GM20000 (cell line): ENCODE measurements at places on chromosomes 11 and 22.

DNA sequence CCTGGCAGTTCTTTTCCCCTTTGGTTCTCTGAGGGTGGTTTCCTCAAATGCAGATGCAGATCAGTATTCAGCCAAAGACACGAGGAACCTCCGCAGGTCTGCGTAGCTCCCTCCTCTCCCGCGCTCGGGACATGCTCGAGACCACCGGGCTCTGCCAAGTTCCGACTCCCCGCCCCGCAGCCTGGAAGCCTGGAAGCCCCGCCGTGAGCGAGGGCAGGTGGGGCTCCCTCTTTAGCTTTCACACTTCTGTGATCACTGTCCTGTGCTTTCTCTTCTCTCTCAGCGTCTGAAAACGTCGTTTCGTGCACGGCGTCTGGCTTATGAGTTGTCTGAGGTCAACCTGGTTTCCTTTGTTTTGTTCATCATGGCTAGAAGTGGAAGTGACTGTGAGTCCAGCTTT is 26.6 kb downstream of the ZBED4 start:
- DNase-seq: peak; percentile 66

- no peak for DNase-seq
These were observed 40.8 kb downstream of the DCDC1 start for GRCh38 chr11:31328697-31329096.

- DNase-seq: no peak
These were observed 17.6 kb upstream of the PRSS23 start for GRCh38 chr11:86782742-86783141.

- DNase-seq: no peak
These were observed 1.4 kb downstream of the CRY2 start for GRCh38 chr11:45848654-45849081.

GRCh38 chr11:44840085-44840478 is 110.6 kb downstream of the TP53I11 start:
- no peak for DNase-seq

DNA sequence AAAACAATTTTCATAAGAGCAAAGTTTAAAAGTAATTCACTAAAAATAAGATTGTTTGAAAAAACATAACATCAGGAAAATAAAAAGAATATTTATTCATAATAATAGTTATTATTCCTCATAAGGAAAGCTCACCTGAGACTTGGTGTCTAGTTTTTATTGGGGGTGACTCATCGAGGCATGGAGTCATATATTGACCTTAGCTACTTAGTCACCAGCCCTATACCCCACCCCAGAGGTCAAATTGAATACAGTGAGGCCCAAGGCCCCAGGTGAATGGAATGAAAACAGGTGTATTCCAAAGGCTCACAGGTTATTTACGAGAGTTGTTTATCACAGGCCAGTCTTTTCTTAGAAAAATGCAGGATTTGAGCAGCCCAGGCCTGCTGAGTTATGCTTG is 36.9 kb downstream of the CNTF start:
- DNase-seq: no peak

DNA sequence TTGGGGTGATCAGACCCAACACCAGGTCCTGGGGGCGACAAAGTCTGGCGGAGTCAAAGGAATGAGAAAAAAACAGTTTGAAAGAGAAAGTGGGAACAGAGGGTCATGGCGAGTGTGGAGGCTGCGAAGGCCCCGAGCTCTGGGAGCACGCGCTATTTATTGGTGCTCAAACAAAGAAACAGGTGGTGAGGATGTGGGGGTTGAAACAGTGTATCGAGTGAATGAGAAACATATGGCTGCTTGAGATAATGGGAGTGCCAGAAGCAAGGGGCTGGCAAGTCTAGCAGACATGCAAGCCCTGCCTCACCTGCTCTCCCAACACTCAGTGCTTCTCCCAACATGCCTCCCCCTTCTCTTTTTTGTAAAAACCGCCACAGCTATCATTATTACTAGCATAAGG is 7.8 kb upstream of the DUSP18 start:
- no peak for DNase-seq
